Tibial nerve (tissue), 4 donors: ENCODE measurements at places on chromosomes 11 and 22. TPM values are rescaled to one million over a fixed set of nuclear protein-coding genes. Genes with fewer than 3 reads are reported as not detected.
A peak's percentile ranks its signal among the peaks of the same experiment; 100 is the strongest.

- DNase-seq: no peak
- no peak overlapping the region for H3K27ac ChIP-seq
- H3K4me3 ChIP-seq: no peak overlapping the region
- no peaks in the 10 kb centered on the region for H3K4me1 ChIP-seq
- H3K36me3 ChIP-seq: no peaks in the 10 kb centered on the region
Measured at GRCh38 chr11:57155838-57156607, 25.7 kb upstream of the LRRC55 start.

GRCh38 chr11:114058871-114059277 lies 637 bp upstream of the ZBTB16 start:
- H3K36me3 ChIP-seq: peaks cover 2% of the 10 kb centered on the region
- no peaks in the 10 kb centered on the region for H3K27me3 ChIP-seq
- DNase-seq: no peak
- peak overlapping the region; percentile 82 for H3K4me3 ChIP-seq
- H3K4me1 ChIP-seq: peaks cover 31% of the 10 kb centered on the region

- no peaks in the 10 kb centered on the region for H3K27me3 ChIP-seq
- no peak overlapping the region for H3K4me3 ChIP-seq
- no peak for DNase-seq
- no peak overlapping the region for H3K27ac ChIP-seq
Measured at GRCh38 chr11:93564895-93565294, 21.7 kb upstream of the SMCO4 start.

- H3K4me1 ChIP-seq: peaks cover 59% of the 10 kb centered on the region
- no peak overlapping the region for H3K4me3 ChIP-seq
- peak; percentile 33 for DNase-seq
- H3K27ac ChIP-seq: peak overlapping the region; percentile 85
Measured at GRCh38 chr11:61477727-61478148, 30.8 kb upstream of the LRRC10B start.

GRCh38 chr11:104098132-104098531 lies 61.7 kb downstream of the DDI1 start:
- no peak for DNase-seq
- H3K4me1 ChIP-seq: no peaks in the 10 kb centered on the region
- H3K27me3 ChIP-seq: no peaks in the 10 kb centered on the region
- H3K27ac ChIP-seq: no peak overlapping the region
- no peaks in the 10 kb centered on the region for H3K36me3 ChIP-seq

- no peaks in the 10 kb centered on the region for H3K27me3 ChIP-seq
- no peak for DNase-seq
- H3K4me1 ChIP-seq: peaks cover 24% of the 10 kb centered on the region
- no peaks in the 10 kb centered on the region for H3K36me3 ChIP-seq
Measured at GRCh38 chr11:66562907-66563583, 5.4 kb downstream of the CTSF start.

DNA sequence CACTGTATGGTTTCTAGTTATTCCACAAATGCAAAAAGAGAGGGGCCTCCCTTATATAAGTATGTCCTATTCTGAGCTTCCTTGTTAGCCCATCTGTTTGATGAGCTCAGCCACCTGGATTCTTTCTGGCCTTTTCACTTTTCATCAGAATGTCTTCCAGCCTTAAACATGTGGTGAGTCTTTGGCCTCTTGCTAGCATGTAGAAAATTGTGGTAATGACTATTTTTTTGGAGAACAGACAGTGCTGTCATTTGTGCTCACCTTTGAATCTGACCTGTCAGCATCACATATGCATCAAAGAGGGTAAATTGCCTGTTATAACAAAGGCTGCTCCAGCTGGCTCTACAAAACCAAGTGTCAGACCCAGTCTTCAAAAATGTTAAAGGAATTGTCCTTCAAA lies 558.7 kb downstream of the RAB38 start:
- H3K36me3 ChIP-seq: no peaks in the 10 kb centered on the region
- DNase-seq: no peak
- no peak overlapping the region for H3K4me3 ChIP-seq
- no peak overlapping the region for H3K27ac ChIP-seq
- no peaks in the 10 kb centered on the region for H3K27me3 ChIP-seq

- no peaks in the 10 kb centered on the region for H3K27me3 ChIP-seq
- no peaks in the 10 kb centered on the region for H3K36me3 ChIP-seq
- H3K4me3 ChIP-seq: no peak overlapping the region
- no peak for DNase-seq
Measured at GRCh38 chr11:105553025-105553424, 56.8 kb upstream of the GRIA4 start.

DNA sequence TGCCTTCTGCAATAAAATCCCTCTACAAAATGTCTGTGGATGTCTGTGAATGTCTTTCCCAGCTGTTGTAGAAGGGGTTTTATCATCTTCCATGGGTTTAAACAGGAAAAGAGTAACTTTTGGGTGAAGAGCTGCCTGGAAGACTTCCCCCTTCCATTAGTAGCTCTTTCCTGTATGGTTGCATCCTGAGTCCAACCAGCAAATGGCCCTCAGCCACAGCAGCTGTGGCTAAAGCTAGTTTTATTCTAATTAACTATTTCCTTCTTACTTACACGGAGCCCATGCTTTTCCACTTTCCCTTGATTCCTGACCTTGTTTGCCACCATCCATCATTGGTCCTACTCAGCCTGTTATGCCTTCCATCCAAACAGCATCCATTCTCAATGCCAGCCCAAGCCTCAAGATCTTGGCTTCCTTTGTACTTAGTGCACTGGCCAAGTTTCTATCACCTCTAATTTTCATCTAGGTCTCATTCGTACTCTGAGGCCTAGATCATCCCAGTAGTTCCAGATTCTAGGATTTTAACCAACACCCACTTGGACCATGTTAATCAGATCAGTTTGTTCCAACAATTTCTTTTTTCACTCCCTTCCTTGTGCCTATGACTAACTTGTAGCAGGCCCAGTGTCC lies 41.5 kb upstream of the CADM1 start:
- no peaks in the 10 kb centered on the region for H3K27me3 ChIP-seq
- H3K36me3 ChIP-seq: no peaks in the 10 kb centered on the region
- no peak for DNase-seq
- H3K27ac ChIP-seq: no peak overlapping the region

DNA sequence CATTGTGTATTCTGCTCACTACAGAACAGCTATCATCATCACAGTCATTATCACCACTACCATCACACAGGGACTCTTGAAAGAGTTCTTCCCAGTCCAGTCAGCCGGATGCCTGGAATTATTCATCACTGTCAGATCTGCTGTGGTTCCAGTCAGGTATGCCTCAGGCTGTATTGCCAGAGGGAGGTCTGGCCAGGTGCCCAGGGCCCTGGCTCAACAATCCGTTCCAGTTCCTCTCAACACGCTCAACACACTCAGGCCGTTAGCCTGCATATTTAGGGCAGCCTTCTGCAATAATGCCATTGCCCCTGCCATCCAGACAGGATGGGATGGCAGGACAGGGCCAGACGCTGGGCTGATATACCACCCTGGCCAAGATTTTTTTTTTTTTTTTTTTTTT lies 28.6 kb upstream of the RASL10A start:
- DNase-seq: no peak
- no peaks in the 10 kb centered on the region for H3K4me1 ChIP-seq
- no peak overlapping the region for H3K4me3 ChIP-seq
- H3K27ac ChIP-seq: no peak overlapping the region

DNA sequence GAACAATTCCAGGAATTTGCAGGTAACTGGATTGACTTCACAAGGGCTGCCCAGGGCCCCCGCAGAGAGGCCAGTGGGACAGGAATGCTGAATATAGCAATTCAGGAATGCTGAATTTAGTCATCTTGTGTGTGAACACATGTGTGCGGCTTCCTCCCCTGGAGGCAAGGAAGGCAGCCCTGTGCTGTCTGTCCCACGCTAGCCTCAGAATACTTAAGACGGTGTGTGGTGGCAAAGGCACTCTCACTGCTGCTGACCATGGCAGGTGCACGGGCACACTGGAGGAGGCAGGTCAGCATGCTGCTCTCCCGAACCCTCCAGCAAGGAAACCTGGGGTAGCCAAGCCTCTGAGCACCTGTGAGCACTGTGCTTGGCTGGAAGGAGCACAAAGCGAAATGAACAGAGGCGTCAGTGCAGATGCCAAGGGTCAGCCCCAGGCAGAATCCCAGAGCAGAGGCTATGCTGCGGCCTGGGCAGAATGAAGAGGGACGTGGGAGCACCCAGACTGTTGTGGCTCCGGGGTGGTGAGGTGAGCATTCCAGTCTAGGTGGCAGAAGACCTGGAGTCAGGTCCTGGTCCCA lies 2.7 kb downstream of the GNAZ start:
- DNase-seq: no peak
- H3K36me3 ChIP-seq: no peaks in the 10 kb centered on the region
- no peak overlapping the region for H3K4me3 ChIP-seq
- H3K27ac ChIP-seq: no peak overlapping the region
- H3K27me3 ChIP-seq: no peaks in the 10 kb centered on the region
- H3K4me1 ChIP-seq: no peaks in the 10 kb centered on the region

DNA sequence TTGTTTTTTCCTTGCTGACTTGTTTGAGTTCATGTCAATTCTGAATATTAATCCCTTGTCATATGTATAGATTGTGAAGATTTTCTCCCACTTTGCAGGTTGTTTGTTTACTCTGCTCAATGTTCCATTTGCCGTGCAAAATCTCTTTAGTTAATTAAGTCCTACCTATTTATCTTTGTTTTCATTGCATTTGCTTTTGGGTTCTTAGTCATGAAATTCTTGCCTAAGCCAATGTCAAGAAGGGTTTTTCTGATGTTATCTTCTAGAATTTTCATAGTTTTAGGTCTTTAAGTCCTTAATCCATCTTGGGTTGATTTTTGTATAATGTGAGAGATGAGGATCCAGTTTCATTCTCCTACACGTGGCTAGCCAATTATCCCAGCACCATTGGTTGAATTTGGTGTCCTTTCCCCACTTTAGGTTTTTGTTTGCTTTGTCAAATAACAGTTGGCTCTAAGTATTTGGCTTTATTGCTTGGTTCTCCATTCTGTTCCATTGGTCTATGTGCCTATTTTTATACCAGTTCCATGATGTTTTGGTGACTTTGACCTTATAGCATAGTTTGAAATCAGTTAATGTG lies 163.1 kb upstream of the PGR start:
- no peak overlapping the region for H3K4me3 ChIP-seq
- H3K27ac ChIP-seq: no peak overlapping the region
- no peak for DNase-seq

DNA sequence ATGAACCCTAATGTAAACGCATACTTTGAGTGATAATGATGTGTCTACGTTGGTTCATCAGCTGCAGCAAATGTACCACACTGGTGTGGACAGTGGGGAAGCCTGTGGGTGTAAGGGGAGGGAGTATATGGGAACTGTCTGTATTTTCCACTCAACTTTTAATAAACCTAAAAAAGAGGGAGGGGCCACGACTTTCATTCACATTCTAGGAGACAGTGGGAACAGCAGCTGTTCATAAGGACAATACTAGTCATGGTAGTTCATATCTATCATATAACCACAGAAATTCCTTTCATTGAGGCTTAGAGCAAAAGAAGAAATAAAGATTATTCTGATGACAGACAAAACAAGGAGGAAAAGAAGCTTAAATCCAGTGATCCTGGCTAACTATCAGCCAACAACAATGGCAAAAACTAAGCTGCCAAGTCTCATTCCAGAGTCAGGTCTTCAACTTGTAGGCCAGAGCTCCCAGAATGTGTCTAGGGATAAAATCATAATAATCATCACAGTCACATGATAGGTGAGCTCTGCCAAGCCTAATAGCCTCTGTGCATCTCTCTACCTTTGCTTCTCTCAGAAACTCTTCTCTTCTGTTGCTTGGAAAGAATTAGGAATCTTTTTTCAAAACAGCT lies 59.4 kb upstream of the CHRM4 start:
- H3K36me3 ChIP-seq: no peaks in the 10 kb centered on the region
- no peaks in the 10 kb centered on the region for H3K4me1 ChIP-seq
- no peak for DNase-seq
- H3K27me3 ChIP-seq: no peaks in the 10 kb centered on the region
- no peak overlapping the region for H3K4me3 ChIP-seq

The NPAS4 gene
- total RNA-seq: not detected

The NAALAD2 gene
- 4.2 TPM for total RNA-seq

The TYR gene
- not detected for total RNA-seq

The MB gene
- not detected for total RNA-seq

The MPZL3 gene
- total RNA-seq: 3.1 TPM

The SYCE3 gene
- total RNA-seq: not detected

The MUC5B gene
- under 0.01 TPM for total RNA-seq
